ENCODE measurements at places on chromosomes 1 and 21.
A peak's percentile ranks its signal among the peaks of the same experiment; 100 is the strongest.

DNA sequence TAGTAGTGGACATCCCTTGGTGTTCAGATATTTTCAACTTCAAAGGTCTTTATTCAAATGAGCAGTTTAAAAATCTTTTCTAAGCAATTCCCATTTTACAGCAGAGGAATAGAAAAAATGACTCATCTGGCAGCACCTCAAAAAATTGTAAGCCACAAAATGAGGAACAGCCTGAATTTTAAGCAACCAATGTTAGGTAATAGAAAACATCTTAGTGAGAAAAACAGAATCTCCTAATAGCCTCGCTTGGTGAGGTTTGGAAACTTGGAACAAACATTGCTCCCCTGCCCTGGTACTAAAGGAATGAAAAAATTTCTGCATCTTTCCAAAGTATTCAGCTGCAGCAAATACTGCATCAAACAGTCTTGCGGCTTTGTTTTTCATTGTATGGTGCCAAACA, 264.4 kb downstream of the NTNG1 start:
- no peak for DNase-seq

GRCh38 chr1:6053206-6053546, 7.5 kb downstream of the KCNAB2 start:
- DNase-seq, result no peak

GRCh38 chr1:116854403-116854690, 55.4 kb upstream of the PTGFRN start:
- DNase-seq, result no peak

DNA sequence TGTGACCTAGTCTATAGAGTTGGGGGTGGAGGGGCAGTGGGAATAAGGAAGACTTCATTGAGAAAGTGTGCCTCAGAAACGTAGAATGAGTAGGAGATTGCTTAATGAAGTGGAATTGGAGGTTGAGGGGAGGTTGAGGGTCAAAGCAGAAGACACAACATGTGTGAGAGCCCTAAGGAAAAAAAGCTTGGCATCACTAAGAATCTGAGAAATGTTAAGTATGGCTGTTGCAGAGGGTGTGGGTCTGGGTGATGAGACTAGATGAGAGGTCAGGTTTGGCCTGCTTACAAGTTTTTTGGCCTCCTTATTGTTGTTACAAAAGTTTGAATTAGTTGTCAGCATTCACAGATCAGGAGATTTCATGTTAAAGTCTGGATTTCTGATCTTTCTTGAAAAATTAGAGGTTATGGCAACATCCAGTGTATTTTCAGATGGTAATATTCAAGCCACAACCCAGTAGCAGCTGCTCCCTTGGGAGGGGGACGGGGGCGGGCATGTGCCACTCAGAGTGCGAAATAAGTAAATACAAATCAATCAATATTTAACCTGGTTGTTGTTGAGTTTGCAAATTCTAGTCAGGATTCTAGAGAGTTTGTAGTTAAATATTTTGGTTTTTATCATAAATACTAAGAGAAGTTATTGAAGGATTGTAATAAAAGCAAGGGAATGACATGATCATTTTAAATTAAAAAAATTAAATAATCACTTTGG, 4.3 kb downstream of the MAN1A2 start:
- no peak for DNase-seq

- DNase-seq, result peak; percentile 83
These were observed at the start of gene PEA15 for GRCh38 chr1:160205242-160206035. Gene PEA15, plus strand, starts transcription at chr1:160205384. Its CDS starts 6,161 bp downstream, at chr1:160211545.

GRCh38 chr21:17981060-17981740, 162.0 kb upstream of the C21orf91 start:
- no peak for DNase-seq

DNA sequence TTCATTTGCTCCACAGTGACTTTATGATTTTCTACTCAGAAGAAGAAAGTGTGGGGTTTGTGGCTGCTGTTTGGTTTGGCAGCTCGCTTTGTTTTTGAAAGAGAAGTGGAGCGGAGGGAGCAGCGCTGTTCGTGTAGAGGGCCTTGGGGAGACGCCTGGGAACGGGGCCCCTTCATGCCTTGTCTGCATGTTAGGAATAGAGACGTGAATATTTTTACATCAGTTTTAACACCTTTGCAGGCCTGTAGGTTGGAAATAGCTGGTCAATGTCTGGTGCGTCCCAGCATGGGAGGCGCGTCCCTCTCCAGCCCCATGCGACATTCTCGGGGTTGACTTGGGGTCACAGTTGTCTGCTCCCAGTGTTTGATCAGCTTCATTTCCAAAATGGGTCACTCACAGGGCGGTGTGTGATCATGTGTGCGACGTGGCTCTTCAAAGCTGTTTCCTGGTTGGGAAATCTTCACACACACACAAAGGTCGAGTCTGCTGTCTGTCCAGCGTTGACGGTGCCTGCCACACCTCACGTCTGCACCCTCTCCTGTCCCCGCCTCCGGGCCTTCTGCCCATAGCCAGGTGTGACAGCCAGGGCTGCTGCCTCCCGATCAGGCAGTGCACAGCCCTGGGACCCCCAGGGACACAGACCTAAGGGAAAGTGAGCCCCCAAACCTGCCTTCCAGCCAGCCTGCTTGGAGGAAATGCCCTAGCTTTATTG, 149.2 kb downstream of the PSMG1 start:
- no peak for DNase-seq

- no peak for DNase-seq
These were observed 9.2 kb downstream of the MEF2D start for GRCh38 chr1:156491151-156491949.

GRCh38 chr1:248618878-248619277, 16.0 kb downstream of the OR2T11 start:
- DNase-seq, result peak; percentile 14

DNA sequence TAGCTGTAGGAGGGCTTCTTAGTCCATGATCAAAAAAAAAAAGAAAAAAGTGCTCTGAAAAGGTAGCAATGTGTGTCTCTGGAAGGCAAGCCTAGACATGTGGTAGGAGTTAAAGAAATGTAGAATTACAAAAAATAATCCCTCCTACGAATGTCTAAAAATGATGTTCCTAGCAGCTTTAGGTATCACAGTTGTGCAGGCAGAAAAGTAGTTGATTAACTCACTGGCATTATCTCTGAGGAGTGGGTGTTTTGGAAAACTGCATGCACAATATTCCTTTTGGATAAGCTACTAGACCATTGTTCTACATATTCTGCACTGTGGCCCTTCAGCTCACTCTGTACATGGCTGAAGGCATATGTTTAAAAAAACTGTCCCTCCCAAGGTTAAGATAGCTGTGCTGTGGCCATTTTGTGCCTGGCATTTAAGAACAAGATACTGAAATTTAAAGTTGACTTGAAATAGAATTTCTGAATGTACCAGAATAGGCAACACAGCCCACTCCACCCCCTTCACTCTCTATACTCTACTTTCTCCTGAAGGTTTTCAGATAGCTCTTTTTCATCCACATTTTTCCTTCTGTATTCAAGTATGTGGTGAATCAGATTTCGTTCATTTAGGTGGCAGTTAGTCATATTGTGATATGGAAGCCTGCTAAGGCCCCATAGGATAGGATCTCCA, 463.9 kb upstream of the LRRC7 start:
- DNase-seq, result no peak

DNA sequence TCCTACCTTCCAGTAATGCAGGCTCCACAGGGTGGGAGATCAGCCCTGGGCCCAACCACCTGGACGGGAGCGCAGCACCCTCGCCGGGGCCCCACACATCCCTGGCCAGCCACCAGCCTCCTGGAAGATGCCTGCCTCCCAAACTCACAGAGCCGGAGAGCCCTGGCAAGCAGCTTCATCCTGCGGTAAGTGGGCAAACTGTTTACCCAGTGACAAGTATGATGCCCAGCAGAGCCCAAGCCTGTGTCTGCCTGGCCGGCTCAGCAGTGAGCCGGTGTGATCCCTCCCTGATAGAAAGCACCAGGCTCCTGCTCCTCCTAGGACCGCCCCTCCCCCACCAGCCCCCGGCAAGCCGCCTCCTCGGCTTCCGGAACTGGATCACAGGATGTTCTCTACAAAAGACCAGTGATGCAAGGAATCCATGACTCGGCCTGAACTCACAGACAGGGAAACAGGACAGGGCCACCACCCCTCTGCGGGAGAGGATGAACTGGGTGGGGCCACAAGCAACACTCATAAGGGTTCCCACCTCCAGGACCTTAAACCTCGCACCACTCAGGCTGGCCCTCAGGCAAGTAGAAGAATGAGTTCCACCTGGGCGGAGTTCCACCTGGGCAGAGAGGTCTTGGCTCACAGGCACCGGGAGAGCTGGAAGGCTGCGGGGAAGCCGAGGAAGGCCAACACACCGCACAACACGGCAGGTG, 7.9 kb downstream of the ACOT7 start:
- no peak for DNase-seq

GRCh38 chr1:34013958-34014737, 150.3 kb downstream of the HMGB4 start:
- no peak for DNase-seq

DNA sequence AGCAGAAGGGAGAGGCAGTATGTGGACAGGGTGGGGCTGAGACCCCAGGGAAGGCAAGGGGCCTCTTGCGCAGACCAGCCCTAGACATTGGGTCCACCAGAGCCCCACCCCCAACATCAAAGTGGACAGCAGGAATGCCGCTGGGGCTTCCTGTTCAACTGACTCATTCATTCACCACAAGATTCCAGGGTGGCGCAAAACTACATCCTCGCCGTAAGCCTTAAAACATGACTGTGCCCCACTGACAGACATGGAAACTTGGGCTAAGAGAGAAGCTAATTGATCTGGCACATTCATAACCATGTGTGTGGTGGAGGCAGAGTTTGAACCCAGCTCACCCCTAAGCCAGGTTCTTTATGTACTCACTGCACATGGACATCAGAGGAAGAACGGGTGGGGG, 14.0 kb downstream of the COL16A1 start:
- no peak for DNase-seq

GRCh38 chr1:41652384-41653265, 168.1 kb upstream of the EDN2 start:
- DNase-seq, result no peak

DNA sequence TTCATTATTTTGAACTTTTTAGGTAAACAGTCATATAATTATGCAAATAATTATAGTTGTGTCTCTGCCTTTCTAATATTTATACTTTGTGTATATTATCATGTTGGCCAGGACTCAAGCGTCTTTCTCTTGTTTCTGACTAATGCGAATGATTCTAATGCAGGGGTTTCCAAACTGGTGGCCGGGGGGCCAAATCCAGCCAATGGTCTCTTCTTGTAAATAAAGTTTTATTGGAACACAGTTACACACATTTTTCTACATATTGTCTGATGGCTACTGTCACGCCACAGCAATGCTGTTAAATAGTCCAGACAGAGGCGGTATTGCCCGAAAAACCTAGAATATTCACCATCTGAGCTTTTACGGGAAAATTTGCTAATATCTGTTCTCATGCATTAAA, 8.9 kb upstream of the POFUT2 start:
- no peak for DNase-seq

DNA sequence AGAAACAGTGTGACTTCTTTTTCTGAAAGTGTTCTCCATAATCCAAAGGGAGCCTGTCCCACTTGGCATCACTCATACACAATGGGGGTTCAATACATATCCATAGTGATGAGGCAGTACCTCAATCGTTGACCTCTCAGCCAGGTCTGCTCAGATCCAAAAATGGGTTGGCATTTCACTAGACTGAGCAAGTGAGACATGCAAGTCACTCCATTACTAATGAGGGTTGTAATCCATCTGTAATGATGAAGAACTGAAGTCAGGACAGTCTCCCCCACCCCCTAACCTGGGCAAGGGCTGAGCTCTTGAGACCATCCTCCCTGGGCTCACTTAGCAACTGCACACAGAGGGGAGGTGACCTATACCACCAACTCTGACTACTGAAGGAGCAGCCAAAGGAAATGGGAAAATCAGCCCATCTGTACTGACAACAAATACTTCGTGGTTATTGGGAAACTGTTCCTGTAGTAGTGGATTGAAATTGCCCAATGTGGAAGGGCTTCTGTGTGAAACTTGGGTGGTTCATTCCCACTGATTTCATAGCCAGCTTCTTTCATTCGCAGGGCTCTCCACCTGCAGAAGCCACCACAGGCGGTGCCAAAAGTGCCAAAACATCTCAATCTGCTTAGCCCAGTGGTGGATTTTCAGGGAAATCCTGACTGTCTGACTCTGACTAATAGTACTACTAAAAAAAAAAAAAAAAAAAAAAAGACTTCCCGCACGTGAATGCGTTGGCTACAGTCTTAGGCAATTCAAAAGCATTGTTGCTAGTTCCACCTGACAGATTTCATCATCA, 5.0 kb downstream of the NGF start:
- no peak for DNase-seq

All from NCI-H2081 (cell line).